HCT116 (cell line): ENCODE measurements at places on chromosomes 11 and 22. TPM values are rescaled to one million over a fixed set of nuclear protein-coding genes. Genes with fewer than 3 reads are reported as not detected.

Gene NLRP14
- 0.49 TPM for total RNA-seq

Gene GLYAT
- not detected for total RNA-seq

Gene NPAS4
- total RNA-seq: not detected

Gene GAL
- total RNA-seq: 83.1 TPM

Gene RIC3
- not detected for total RNA-seq

Gene IL17REL
- not detected for total RNA-seq

Gene MS4A2
- not detected for total RNA-seq

Gene DGCR6L
- total RNA-seq: 44.9 TPM

GRCh38 chr11:394034-394857, at the start of gene PKP3:
TSS of gene PKP3 (plus strand) at chr11:394209. CDS start at chr11:394293, 84 bp downstream.
- H3K4me3 ChIP-seq: peak within 1 kb of the TSS; percentile 90
- no peaks in the 10 kb centered on the region for H3K27me3 ChIP-seq
- peak; percentile 83 for DNase-seq
- peak within 1 kb of the TSS; percentile 98 for H3K27ac ChIP-seq
- H3K36me3 ChIP-seq: peaks cover 7% of the 10 kb centered on the region
- H3K4me1 ChIP-seq: peaks cover 49% of the 10 kb centered on the region

GRCh38 chr22:32490279-32490678, 15.7 kb downstream of the FBXO7 start:
- H3K4me3 ChIP-seq: no peak overlapping the region
- no peaks in the 10 kb centered on the region for H3K27me3 ChIP-seq
- no peak overlapping the region for H3K27ac ChIP-seq
- no peaks in the 10 kb centered on the region for H3K4me1 ChIP-seq
- H3K36me3 ChIP-seq: peaks cover 56% of the 10 kb centered on the region
- no peak for DNase-seq

- no peaks in the 10 kb centered on the region for H3K36me3 ChIP-seq
- H3K27me3 ChIP-seq: no peaks in the 10 kb centered on the region
- no peak overlapping the region for H3K27ac ChIP-seq
- H3K4me3 ChIP-seq: no peak overlapping the region
- DNase-seq: peak; percentile 6
These were observed 13.1 kb downstream of the MOV10L1 start for GRCh38 chr22:50102946-50103345.

- no peak overlapping the region for H3K4me3 ChIP-seq
- H3K36me3 ChIP-seq: peaks cover 46% of the 10 kb centered on the region
- H3K27me3 ChIP-seq: no peaks in the 10 kb centered on the region
These were observed 13.4 kb downstream of the PITPNB start for GRCh38 chr22:27905653-27906052.

- no peak overlapping the region for H3K4me3 ChIP-seq
- no peaks in the 10 kb centered on the region for H3K27me3 ChIP-seq
- H3K27ac ChIP-seq: no peak overlapping the region
- no peak for DNase-seq
- H3K4me1 ChIP-seq: no peaks in the 10 kb centered on the region
- H3K36me3 ChIP-seq: no peaks in the 10 kb centered on the region
These were observed 10.9 kb downstream of the RAB38 start for GRCh38 chr11:88164320-88164719.

DNA sequence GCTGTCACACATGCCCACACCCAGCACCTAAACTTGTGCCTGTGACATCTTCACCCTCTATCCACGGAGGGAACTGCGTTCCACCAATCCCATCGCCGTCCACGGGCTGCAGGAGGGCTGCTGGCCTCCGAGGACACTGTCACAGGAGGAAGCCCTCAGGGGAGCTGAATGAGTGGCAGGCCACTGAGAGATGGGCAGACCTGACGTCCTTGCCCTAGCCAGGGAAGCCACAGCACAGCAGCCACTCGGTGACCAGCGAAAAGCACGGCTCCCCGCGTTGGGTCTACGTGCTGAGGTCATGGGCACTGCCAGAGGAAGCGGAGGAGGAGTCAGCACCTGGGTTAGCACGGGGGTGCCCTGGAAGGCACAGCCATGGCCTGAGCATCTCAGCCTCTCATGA, 50.5 kb downstream of the IGSF9B start:
- no peaks in the 10 kb centered on the region for H3K36me3 ChIP-seq
- no peak overlapping the region for H3K4me3 ChIP-seq
- H3K4me1 ChIP-seq: no peaks in the 10 kb centered on the region

- H3K4me1 ChIP-seq: peaks cover 8% of the 10 kb centered on the region
- DNase-seq: no peak
- no peak overlapping the region for H3K4me3 ChIP-seq
- H3K36me3 ChIP-seq: no peaks in the 10 kb centered on the region
These were observed 2.5 kb upstream of the YPEL1 start for GRCh38 chr22:21738081-21738480.

- DNase-seq: no peak
- H3K27me3 ChIP-seq: no peaks in the 10 kb centered on the region
- no peak overlapping the region for H3K4me3 ChIP-seq
- peaks cover 3% of the 10 kb centered on the region for H3K4me1 ChIP-seq
- peaks cover 25% of the 10 kb centered on the region for H3K36me3 ChIP-seq
These were observed 2.1 kb downstream of the ESS2 start for GRCh38 chr22:19142394-19142793.

DNA sequence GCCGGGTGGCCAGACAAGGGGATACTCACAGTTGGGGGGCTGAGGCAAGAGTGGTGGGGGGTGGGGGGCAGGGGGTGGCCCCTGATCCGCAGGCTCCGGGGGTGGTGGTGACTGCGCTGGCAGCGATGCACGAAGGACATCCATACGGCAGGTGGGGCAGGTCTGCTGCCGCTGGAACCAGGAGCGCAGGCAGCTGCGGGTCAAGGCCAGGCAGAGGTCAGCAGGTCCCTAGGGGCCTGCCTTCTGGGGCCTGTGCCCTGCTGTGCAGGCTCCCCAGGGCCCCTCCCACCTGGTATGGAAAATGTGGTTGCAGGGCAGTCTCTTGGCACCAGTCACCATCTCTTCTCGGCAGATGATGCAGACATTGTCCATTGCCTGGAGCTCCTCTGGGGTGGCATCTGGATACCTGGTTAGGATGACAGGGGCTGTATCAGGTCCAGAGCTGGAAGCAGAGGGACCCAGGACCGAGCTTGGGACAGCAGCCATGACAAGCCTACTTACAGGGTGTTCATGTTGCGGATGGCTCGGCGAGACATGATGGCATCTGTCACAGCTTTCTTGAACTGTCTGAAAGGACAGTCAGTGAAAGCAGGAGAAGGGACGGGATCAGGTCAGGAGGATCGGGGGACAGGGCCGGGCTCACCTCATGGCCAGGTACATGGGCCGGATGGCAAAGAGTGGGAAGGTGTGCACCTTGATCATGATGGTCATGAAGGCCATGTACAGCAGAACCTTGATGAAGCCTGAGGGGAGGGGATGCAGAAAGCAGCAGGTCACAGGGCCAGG, 3.5 kb downstream of the SYVN1 start:
- peaks cover 24% of the 10 kb centered on the region for H3K36me3 ChIP-seq
- DNase-seq: no peak
- H3K27ac ChIP-seq: no peak overlapping the region
- H3K4me3 ChIP-seq: no peak overlapping the region
- peaks cover 9% of the 10 kb centered on the region; the same call in 1 of the 2 replicates for H3K4me1 ChIP-seq
- no peaks in the 10 kb centered on the region for H3K27me3 ChIP-seq

GRCh38 chr11:118870396-118871343, 13.0 kb upstream of the CXCR5 start:
- no peaks in the 10 kb centered on the region for H3K4me1 ChIP-seq

DNA sequence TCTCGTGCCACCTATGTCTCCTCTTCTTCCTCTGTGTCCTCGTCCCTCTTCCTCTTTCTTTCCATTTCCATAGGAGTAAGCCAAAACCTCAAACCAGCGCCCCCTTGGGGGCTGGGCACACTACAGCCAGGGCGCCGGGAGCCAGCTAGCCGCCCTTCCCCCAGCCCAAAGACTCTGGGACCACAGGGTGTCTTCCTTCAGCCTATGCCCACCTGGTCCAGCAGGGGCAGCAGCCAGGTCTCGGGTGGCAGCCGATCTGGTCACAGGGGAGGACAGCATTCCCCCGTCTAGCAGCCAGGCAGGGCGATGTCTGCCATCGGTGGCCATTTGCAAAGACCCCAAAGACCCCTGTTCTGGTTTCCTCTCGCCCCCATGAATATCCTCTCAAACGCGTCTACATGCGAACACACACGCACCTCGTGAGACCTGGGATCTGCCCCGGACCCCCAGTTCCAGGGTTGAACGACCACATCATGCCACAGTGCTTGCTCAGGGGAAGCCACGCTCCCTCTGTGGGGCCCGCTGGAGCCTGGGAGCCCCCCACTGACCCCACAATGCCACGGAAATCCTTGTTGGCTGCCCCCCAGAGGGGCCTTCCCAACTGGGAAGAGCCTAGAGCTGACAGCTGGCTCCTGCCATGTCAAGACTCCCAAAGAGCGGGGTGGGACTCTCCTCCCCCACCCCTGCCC, 546.0 kb upstream of the CCDC179 start:
- DNase-seq: no peak
- no peaks in the 10 kb centered on the region for H3K36me3 ChIP-seq
- H3K4me3 ChIP-seq: no peak overlapping the region
- no peaks in the 10 kb centered on the region for H3K4me1 ChIP-seq
- no peaks in the 10 kb centered on the region for H3K27me3 ChIP-seq

DNA sequence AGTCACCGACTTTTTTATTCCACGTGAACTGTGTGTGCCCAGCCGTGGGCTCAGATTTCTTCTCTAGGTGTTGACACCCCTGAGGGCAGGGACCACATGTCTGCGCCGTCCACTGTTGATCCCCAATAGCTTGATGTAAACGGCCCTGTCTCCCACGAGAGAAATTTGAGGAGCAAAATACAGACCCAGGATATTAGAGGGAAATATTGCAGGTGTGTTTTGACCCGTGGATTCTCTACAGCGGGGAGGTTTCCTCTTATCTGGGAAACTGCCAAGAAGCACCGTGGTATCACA, 437.5 kb downstream of the TBC1D22A start:
- H3K4me3 ChIP-seq: no peak overlapping the region
- no peaks in the 10 kb centered on the region for H3K36me3 ChIP-seq
- H3K4me1 ChIP-seq: peaks cover 5% of the 10 kb centered on the region
- no peak overlapping the region for H3K27ac ChIP-seq

GRCh38 chr22:49933236-49934159, 15.1 kb downstream of the CRELD2 start:
- peak overlapping the region; percentile 75; the same call in 1 of the 2 replicates for H3K27ac ChIP-seq
- H3K4me1 ChIP-seq: peaks cover 30% of the 10 kb centered on the region
- H3K27me3 ChIP-seq: no peaks in the 10 kb centered on the region
- DNase-seq: no peak

DNA sequence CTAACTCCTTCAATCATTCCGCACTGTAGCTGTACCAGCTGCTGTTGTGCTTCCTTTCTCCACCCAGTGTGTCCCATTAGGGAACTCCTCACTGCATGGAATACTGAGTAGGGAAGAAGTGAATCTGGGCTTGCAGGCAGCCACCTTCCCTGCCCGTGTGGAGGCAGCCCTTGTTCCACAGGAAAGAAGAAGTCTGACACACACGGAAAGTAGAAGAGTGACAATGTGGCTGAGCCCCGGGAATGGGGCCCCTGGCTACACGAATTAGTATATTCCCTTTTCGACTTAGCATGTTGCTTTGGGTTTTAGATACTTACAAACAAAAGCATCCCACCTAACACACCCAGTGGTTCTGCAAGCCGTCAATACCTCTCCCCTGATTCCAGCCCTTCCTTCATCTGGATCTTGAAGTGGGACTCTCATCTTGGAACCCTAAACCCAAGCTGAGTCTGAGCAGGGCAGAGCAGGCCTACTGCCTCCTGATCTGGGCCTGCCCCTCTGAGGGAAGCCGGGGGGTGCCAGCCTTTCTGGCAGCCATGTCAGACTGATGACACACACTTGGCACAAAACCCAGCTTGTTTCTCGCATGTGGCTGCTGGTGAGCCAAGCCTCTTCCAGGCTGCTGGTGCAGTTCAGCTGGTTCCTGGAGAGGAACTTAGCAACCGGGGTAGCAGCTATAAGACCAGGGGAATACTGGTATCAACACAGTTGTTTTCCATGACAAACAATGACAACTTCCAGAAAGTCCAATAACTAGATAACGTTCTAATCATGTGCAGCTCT, 71.6 kb downstream of the C11orf58 start:
- no peaks in the 10 kb centered on the region for H3K4me1 ChIP-seq
- no peaks in the 10 kb centered on the region for H3K27me3 ChIP-seq

- peaks cover 10% of the 10 kb centered on the region; the same call in 1 of the 2 replicates for H3K27me3 ChIP-seq
- H3K36me3 ChIP-seq: no peaks in the 10 kb centered on the region
- no peak overlapping the region for H3K27ac ChIP-seq
These were observed 206.1 kb downstream of the GRIK4 start for GRCh38 chr11:120717623-120718022.

DNA sequence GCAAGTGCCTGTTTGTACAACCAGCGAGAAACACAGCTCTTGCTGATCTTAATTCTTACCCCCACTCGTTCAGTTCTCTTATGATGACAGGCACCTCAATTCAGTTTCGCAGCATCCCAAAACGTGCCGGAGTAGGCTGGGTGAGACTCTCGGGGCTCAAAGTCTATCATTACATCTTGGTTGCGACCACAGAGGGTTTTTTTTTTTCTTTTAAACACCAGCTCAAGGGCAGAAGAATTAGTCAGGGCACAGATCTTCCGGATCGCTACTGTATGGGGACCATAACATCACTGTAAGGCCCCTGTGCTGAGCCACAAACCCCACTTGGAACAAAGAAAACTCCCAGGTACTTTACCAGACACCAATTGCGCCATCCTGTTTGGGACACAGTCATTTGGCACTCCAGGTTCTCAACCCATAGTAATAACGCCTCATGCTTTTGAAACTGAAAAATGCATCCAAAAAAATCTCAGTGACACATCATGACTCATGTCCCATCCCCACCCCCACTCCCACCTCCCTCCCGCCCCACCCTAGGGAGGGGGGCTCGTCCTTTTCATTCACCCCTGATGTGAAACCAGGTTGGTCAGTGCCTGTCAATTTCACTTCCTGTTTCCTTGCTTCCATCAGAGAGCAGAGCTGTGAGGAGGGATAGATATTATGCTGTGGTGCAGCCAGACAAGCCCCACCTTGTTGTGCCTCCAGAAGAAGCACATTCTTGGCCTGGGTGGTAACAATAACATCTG, 41.0 kb upstream of the CD5 start:
- peak; percentile 6 for DNase-seq
- no peak overlapping the region for H3K4me3 ChIP-seq
- no peak overlapping the region for H3K27ac ChIP-seq
- H3K4me1 ChIP-seq: peaks cover 7% of the 10 kb centered on the region
- no peaks in the 10 kb centered on the region for H3K27me3 ChIP-seq

DNA sequence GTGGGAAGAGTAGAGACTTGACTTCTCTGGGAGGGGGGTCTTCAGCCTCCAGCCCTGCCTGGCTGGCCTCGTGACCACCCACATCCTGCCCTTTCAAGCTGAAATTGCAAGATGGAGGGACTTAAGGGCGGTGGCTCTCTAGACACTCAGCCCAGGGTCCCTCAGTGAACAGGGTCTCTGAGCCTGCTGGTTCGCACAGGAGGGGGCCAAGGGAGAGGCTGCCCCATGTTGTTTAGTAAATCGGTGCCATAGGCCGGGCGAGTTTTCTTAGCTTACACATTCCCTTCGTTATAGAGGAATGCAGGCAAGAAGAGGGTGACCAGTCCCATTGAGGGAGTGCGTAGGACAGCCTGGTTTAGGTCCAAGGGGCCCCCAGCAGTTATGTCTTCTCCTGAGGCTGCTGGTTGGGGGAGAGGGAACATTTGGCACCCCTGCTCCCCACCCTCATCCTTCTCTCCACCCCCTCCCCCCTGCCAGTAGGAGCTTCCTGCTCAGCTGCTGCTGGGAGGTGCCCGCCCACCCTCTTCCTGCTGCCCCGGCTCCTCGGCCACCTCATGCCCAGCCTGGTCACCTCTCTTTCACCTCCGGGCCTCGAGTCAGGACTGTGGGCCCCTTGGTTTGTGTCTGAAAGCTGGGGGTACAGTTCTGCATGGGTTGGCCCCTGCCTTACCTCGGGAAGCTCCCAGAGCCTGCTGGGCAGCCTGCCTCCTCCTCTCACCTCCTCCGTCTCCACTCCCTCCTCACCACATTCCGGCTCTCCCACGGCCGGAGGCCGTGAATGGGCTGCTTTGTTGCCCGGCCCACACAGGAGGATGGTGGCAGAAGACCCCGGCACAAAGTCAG, 3.9 kb downstream of the FRMD8 start:
- peak overlapping the region; percentile 46; the same call in 1 of the 2 replicates for H3K27ac ChIP-seq
- peaks cover 18% of the 10 kb centered on the region for H3K36me3 ChIP-seq
- H3K4me1 ChIP-seq: peaks cover 7% of the 10 kb centered on the region
- no peak for DNase-seq
